ENCODE measurements at places on chromosomes 16 and 17. TPM values are rescaled to one million over a fixed set of nuclear protein-coding genes. Genes with fewer than 3 reads are reported as not detected.

TELO2 gene
- total RNA-seq = 28.6 TPM

ALOX15 gene
- not detected for total RNA-seq

SRSF2 gene
- 260 TPM for total RNA-seq

ABCC6 gene
- total RNA-seq = not detected

GFAP gene
- not detected for total RNA-seq

TP53TG3C gene
- total RNA-seq = not detected

SLC5A11 gene
- 0.21 TPM for total RNA-seq

TVP23A gene
- total RNA-seq = not detected

DNA sequence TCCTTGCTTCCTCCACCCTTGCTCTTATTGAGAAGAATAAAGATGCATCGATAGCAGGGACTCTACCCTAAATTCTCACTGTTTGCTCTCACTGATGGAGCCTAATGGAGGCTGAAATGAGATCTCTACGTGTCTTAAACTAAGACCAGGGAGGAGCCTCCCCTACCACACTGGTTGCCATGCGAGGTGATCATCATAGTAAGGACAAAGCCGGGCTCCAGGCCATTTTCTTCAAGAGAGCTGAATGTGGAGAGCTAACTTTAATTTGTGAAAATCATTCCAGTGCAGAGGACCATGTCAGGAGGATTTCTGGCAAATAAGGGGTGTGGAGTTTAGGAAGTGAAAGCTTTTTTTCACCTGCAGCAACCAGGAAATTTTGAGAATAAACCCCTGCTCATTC is 5.6 kb downstream of the CDH11 start:
- no peak overlapping the region for H3K27ac ChIP-seq
- DNase-seq = no peak
- H3K4me1 ChIP-seq = no peaks in the 10 kb centered on the region
- peaks cover 8% of the 10 kb centered on the region for H3K27me3 ChIP-seq

GRCh38 chr17:40472733-40473452 is 28.5 kb downstream of the TNS4 start:
- peaks cover 11% of the 10 kb centered on the region for H3K4me1 ChIP-seq
- H3K27ac ChIP-seq = no peak overlapping the region
- peaks cover 1% of the 10 kb centered on the region for H3K36me3 ChIP-seq
- no peak for DNase-seq

DNA sequence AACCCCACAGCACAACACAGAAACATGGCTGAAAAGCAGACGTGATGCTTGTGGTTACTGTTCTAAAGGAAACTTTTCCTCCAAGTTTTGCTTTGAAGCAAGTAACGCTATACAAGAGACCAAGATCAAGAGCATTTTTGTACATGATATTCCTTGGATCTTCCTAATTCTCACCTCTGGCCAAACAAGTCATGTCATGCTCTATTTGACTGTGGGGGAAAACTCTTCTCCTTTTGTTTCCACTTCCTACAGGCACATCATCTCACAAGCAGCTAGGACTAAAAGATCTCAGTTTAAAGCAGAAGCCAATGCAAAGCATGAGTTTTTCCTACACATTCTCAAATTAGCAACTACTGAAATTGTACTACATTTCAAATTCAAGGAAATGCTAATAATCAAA is 50.7 kb downstream of the CFDP1 start:
- peaks cover 51% of the 10 kb centered on the region for H3K4me1 ChIP-seq
- H3K4me3 ChIP-seq = no peak overlapping the region

GRCh38 chr16:77336637-77337036 is 98.2 kb downstream of the ADAMTS18 start:
- H3K36me3 ChIP-seq = peaks cover 2% of the 10 kb centered on the region
- no peaks in the 10 kb centered on the region for H3K4me1 ChIP-seq
- peaks cover 12% of the 10 kb centered on the region for H3K27me3 ChIP-seq
- no peak overlapping the region for H3K27ac ChIP-seq
- H3K4me3 ChIP-seq = no peak overlapping the region
- no peak for DNase-seq

GRCh38 chr16:79064256-79064972 is 536.1 kb downstream of the MAF start:
- DNase-seq = no peak
- H3K27ac ChIP-seq = peak overlapping the region; percentile 55
- H3K36me3 ChIP-seq = no peaks in the 10 kb centered on the region
- H3K4me1 ChIP-seq = peaks cover 36% of the 10 kb centered on the region
- no peak overlapping the region for H3K4me3 ChIP-seq
- peaks cover 27% of the 10 kb centered on the region for H3K27me3 ChIP-seq

GRCh38 chr17:38447502-38448085 is 19.3 kb downstream of the ARHGAP23 start:
- peaks cover 10% of the 10 kb centered on the region for H3K4me1 ChIP-seq
- H3K36me3 ChIP-seq = no peaks in the 10 kb centered on the region
- peaks cover 7% of the 10 kb centered on the region for H3K27me3 ChIP-seq

DNA sequence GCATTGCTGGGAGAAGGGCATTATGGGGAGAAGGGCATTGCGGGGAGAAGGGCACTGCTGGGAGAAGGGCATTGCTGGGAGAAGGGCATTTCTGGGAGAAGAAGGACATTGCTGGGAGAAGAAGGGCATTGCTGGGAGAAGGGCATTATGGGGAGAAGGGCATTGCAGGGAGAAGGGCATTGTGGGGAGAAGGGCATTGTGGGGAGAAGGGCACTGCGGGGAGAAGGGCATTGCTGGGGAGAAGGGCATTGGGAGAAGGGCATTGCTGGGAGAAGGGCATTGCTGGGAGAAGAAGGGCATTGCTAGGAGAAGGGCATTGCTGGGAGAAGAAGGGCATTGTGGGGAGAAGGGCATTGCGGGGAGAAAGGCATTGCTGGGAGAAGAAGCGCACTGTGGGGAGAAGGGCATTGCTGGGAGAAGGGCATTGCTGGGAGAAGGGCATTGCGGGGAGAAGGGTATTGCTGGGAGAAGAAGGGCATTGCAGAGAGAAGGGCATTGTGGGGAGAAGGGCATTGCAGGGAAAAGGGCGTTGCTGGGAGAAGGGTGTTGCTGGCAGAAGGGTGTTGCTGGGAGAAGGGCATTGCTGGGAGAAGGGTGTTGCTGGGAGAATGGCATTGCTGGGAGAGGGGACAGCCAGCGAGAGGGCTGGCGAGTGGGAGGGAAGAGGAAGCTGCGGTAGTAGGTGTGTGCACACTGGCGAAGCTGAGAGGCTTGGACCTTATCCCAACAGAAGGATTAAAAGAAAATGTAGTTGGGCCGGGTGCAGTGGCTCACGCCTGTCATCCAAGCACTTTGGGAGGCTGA is 4.6 kb upstream of the PYDC1 start:
- peaks cover 7% of the 10 kb centered on the region for H3K4me1 ChIP-seq
- DNase-seq = no peak
- H3K36me3 ChIP-seq = no peaks in the 10 kb centered on the region
- no peak overlapping the region for H3K4me3 ChIP-seq

- peak; percentile 67 for DNase-seq
- H3K4me1 ChIP-seq = peaks cover 11% of the 10 kb centered on the region
- peak overlapping the region; percentile 84 for H3K4me3 ChIP-seq
- peaks cover 33% of the 10 kb centered on the region for H3K27me3 ChIP-seq
- no peaks in the 10 kb centered on the region for H3K36me3 ChIP-seq
These were observed 1.1 kb downstream of the MPP2 start for GRCh38 chr17:43905985-43906852.

DNA sequence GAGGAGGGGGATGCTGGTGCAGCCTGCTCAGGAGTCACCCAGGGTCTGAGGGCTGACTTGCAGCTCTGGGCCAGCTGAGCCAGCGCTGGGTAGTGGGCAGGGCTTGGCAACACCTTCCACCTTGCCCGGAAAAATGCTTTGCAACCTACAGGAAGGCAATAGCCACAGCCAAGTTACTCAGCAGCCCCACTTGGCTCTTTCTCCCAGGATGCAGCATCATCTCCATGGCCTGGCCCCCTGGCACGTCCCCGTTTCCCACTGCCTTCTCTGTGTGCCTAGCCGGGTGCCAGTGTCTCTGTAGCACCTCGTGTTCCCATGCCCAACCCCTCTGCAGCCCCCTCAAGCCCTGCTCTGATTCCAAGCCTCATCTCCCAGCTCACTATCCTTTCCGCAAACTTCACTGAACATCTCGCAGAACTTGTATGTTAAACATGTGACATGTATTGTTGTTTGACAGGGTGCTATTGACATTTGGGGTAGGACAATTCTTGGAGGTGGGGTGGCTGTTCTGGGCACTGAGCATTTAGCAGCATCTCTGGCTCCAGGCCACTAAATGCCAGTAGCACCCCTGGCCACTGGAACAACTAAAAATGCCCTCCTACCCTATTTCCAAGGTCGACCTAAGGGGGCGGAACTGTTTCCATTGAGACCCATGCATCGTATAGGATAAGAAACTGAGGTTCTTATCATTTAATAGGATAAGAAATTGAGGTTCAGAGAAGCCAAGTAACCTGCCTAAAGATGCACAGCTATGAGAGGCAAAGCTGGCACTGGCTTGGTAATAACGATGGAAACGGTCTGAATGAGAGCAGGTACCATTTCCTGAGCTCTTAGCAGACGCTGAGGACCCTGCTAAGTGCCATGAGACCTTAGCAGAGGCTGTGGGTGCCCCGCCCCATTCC is 12.2 kb downstream of the DEXI start:
- H3K27ac ChIP-seq = no peak overlapping the region
- H3K36me3 ChIP-seq = peaks cover 13% of the 10 kb centered on the region
- no peak overlapping the region for H3K4me3 ChIP-seq
- peaks cover 26% of the 10 kb centered on the region for H3K4me1 ChIP-seq

DNA sequence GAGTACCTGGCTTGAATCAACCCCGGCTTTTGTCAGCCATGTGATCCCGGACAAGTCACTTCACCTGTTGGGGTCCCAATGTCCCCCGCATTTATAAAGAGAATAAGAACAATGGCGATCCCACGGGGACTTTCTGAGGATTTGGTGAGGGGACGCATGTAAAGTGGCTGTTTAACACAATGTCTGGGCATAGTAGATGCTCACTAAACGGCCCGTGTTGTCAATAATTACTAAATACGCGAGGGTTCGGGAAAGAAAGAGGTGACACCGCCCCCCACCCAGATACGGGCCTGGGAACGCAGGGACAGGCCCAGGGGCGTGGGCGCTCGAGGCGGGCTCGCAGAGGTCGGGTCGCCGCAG is 1.8 kb downstream of the SYNGR3 start:
- H3K27ac ChIP-seq = peak overlapping the region; percentile 50
- no peak for DNase-seq
- H3K27me3 ChIP-seq = peaks cover 8% of the 10 kb centered on the region
- H3K4me1 ChIP-seq = peaks cover 30% of the 10 kb centered on the region

GRCh38 chr17:38815576-38816193 is 9.4 kb downstream of the CWC25 start:
- peak; percentile 53 for DNase-seq
- H3K4me1 ChIP-seq = peaks cover 13% of the 10 kb centered on the region
- H3K27me3 ChIP-seq = no peaks in the 10 kb centered on the region
- H3K4me3 ChIP-seq = no peak overlapping the region
- no peak overlapping the region for H3K27ac ChIP-seq
- peaks cover 17% of the 10 kb centered on the region for H3K36me3 ChIP-seq

Measured in activated T-cell treated with anti-CD3 and anti-CD28 coated beads, Interleukin-2, amount 50 U/mL, for 72 hours (primary cell).